Lung (tissue), 17 donors: ENCODE measurements at places on chromosomes 13 and 19. TPM values are rescaled to one million over a fixed set of nuclear protein-coding genes. Genes with fewer than 3 reads are reported as not detected.
A peak's percentile ranks its signal among the peaks of the same experiment; 100 is the strongest.

DNA sequence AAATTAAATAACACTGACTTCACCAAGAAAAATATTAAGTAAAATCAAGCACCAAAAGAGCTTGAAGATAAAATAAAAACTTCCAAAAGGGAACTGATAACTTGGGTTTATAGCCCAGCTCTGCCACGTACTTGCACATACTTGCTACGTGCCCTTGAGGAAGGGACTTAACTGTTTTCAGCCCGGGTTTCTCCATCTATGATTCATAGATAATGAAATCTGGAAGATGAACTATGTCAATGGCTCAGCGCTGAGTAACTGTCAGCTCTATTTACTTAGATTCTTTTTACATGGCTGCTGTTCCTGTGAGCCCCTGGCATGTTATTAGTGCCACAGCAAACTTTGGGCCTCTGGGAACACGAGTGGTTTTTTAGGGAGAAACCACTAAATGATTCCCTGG, 9.6 kb upstream of the ZC3H13 start:
- no peak for DNase-seq

GRCh38 chr19:44258835-44259413, 762 bp upstream of the ZNF233 start:
- DNase-seq: no peak

DNA sequence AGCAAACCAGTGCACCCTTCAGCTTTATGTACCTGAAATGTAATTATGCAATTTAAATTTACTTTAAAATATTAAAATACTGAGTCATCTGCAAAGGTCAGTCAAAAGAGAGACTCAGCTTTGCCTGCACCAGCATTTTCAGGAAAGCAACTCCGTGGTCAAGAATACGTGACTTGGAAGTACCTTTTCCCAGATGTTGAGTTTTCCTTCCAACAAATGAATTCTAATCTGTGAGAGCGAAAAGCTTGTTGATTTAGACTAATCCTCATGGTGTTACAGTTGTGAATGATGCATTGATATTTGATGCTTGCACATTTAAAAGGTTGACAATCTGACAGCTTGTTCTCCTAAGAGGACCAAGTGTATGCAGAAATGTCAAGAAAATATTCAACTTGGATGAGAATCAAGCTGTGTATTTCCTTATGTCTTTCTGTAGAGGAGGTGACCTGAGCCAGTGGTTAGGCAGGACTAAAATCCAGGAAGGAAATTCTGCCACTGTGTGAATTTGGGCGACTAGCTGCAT, 270.4 kb downstream of the ABCC4 start:
- no peak for DNase-seq

GRCh38 chr13:76944456-76944855, 3.9 kb upstream of the ACOD1 start:
- DNase-seq: peak; percentile 15

GRCh38 chr19:411723-412355, 2.9 kb upstream of the C2CD4C start:
- no peak for DNase-seq

- DNase-seq: no peak
Measured at GRCh38 chr13:28282451-28282850, 144.1 kb downstream of the PAN3 start.

Gene COX7A1
- 13.0 TPM for total RNA-seq

Gene ZNF560
- total RNA-seq: not detected

Gene MISP3
- total RNA-seq: 10.7 TPM
